ENCODE measurements at places on chromosomes 2 and 18.

DNA sequence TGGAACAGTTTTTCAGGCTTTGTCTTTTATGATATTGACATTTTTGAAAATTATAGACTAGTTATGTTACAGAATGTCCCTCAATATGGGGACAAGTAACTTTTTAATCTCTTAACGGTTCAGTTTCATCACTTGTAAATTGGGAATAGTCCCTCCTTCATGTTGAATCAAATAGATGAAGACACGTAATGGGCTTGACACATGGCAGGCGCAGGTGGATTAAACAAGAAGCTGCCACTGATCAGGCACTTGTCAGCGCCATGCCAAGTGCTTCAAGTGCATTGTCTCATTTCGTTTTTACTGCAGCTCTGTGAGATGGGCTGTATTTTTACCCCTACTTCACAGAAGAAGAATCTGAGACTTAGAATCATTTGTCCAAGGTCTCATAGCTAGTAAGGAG is 9.5 kb upstream of the SMAD4 start:
- no peak for DNase-seq

GRCh38 chr2:170241756-170242155 is 63.8 kb downstream of the MYO3B start:
- no peak for DNase-seq

GRCh38 chr2:11279398-11279797 is 65.0 kb downstream of the ROCK2 start:
- no peak for DNase-seq

- DNase-seq, result no peak
These were observed 20.5 kb downstream of the TMEM18 start for GRCh38 chr2:656676-657075.

GRCh38 chr2:12087671-12088380 is 341.4 kb downstream of the LPIN1 start:
- DNase-seq, result no peak

All from activated naive CD8-positive, alpha-beta T cell treated with anti-CD3 and anti-CD28 coated beads, Interleukin-2, amount 50 U/mL, for 16 hours (primary cell).